CD4-positive, alpha-beta T cell treated with Interleukin-10 for 1 hour (primary cell): ENCODE measurements at places on chromosomes 6 and 20.

GRCh38 chr20:49478754-49479689 lies 3.4 kb downstream of the KCNB1 start:
- no peak for DNase-seq

- DNase-seq = no peak
Observed at GRCh38 chr20:4324611-4325243, 309.4 kb upstream of the RNF24 start.

- DNase-seq = no peak
Observed at GRCh38 chr6:15573384-15573783, 89.4 kb downstream of the DTNBP1 start.

DNA sequence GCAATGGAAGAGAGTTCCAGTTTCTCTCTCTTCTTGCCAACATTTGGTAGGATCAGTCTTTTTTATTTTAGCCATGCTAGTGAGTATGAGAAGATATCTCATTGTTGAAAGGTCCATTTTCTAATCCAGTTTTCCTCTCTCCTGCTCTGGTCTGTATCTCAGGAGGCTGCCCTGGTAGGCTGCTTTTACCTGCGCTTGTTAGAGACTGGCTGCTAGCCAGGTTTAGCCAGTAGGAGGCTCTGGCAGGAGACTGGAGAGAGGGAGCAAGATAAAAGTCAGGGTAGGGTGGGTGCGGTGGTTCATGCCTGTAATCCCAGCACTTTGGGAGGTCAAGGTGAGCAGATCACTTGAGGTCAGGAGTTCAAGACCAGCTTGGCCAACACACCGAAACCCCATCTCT lies 68.6 kb upstream of the FOXP4 start:
- no peak for DNase-seq

GRCh38 chr6:113719064-113719463 lies 138.1 kb upstream of the MARCKS start:
- DNase-seq = no peak

GRCh38 chr6:55729665-55730064 lies 145.7 kb downstream of the BMP5 start:
- no peak for DNase-seq

GRCh38 chr6:68197356-68197755 lies 437.7 kb upstream of the ADGRB3 start:
- DNase-seq = no peak

DNA sequence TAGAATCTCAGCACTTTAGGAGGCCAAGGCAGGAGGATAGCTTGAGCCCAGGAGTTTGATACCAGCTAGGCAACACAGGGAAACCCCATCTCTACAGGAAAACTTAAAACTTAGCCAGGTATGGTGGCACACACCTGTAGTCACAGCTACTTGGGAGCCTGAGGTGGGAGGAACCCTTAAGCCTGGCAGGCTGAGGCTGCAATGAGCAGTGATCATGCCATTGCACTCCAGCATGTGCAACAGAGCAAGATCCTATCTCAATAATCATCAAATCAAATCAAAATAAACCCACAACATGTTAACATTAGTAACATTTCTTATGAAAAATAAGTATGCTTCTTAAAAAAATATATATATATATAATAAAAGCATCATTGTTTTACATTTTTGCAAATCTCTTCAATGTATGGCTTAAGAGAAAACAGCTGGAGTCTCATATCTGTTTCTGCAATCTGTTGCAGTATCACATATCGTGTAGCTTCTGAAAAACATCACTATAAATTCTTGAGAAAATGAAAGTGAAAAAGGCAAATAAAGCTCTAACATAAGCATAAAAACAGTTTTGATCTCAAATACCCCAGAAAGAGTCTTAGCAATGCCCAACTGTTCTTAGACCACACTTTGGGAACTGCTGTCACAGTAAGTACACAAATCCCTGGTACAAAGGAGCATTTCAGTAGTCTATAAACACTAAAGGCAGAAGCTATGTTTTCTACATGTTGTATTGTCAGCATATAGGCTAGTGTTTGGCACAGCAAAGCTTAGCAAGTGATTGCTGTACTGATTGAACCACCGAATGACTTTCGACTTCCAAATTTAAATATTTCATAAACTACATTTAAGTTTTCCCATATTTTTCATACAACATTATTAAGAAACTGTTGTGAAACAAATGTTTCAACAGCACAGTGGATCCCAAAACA lies 8.0 kb downstream of the MMUT start:
- no peak for DNase-seq

DNA sequence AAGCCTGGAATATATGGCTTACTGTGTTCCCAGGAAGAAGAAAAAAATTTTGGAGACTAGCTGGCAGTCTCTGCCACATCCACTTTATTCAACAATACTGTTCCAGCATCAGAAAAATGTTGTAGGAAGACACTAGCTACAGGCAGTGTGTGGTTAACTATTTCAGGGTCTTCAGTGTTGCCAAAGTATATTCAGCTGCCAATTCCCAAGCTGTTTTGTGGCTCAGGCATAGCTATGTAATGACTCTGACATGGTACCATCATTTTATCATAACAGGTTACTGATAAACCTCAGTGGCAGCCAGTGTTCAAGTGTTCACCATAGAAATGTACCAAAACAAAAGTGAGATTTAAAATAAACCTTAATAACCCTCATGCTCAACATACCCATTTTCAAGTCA lies 503.1 kb downstream of the ADGRB3 start:
- DNase-seq = no peak

- DNase-seq = no peak
Observed at GRCh38 chr6:38168699-38169098, 349.2 kb downstream of the ZFAND3 start.

DNA sequence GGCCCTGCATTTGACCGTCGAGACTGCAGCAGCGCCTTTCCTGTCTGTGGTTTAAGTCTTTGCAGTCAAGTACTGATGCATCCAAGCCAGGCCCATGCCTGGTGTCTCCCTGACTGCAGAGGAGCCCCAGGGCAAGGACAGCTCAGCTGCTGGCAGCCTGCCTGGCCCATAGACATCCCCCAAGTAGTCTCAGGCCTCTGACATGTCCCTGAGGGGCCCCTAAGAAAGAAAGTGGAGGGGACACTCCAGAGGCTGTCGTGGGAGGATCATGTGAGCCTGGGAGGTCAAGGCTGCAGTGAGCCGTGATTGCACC lies 18.0 kb downstream of the HRH3 start:
- DNase-seq = no peak

DNA sequence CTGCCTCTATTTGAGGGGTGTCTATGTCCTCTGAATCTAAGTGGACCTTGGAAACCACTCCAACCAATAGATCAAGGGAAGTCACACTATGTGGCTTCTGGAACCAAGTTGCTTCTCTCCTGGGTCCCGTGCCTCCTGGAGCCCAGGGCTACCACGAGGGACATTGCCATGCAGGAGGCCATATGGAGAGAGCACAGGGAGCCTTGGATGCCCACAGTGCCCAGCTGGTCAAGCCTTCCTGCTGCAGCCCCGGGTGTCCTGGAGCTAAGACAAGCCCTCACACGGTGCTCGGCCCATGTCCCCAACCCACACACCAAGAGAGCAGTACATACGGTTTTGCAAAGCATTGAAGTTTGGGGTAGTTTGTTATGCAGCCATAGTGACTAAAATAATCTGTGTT lies 231.6 kb downstream of the SYNDIG1 start:
- no peak for DNase-seq

GRCh38 chr20:59782986-59783640 lies 150.3 kb downstream of the SYCP2 start:
- peak; percentile 3 for DNase-seq

DNA sequence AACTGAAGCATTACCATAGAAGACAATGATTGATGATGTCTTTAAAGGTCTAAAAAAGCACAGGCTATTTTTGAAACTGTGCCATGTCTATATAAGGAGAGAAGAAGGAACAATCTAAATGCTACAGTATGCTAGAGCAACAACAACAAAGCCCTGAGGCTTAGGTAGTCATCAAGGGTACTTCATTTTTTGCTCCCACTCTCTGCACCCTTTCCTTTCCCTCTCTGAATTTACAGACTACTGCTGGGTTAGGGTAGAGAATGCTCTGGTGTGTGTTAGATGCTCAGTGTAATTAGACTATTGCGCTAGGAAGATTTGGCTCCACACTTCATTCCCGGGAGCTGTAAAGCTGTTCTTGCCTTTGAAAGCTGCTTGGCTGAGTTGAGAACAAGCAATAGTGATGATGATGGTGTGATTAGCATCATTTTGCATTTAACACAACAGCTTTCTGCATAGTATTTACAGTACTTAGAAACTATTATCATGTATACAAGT lies 1262.5 kb upstream of the CITED2 start:
- no peak for DNase-seq

DNA sequence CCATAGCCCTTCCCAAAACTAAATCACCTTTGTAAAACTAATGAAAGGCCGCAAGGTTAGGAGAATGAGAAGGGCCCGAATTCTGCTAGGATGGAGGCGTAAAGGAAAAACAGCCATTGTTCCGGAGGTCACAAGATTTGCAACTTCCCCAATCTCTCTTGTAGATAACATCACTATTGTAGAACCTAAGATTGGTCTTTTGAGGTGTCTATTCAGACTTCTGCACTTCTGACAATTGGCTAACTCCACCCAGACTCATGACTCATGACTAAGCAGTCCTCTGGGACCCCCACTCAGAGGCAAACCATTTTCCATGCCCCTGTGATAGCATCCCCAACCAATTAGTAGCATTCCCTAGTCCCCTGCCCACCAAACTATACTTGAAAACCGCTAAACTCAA lies 210.5 kb upstream of the SHLD1 start:
- no peak for DNase-seq

DNA sequence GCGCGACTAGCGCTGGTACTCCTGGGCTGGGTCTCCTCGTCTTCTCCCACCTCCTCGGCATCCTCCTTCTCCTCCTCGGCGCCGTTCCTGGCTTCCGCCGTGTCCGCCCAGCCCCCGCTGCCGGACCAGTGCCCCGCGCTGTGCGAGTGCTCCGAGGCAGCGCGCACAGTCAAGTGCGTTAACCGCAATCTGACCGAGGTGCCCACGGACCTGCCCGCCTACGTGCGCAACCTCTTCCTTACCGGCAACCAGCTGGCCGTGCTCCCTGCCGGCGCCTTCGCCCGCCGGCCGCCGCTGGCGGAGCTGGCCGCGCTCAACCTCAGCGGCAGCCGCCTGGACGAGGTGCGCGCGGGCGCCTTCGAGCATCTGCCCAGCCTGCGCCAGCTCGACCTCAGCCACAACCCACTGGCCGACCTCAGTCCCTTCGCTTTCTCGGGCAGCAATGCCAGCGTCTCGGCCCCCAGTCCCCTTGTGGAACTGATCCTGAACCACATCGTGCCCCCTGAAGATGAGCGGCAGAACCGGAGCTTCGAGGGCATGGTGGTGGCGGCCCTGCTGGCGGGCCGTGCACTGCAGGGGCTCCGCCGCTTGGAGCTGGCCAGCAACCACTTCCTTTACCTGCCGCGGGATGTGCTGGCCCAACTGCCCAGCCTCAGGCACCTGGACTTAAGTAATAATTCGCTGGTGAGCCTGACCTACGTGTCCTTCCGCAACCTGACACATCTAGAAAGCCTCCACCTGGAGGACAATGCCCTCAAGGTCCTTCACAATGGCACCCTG lies 1.6 kb downstream of the TPBG start:
- DNase-seq = no peak

DNA sequence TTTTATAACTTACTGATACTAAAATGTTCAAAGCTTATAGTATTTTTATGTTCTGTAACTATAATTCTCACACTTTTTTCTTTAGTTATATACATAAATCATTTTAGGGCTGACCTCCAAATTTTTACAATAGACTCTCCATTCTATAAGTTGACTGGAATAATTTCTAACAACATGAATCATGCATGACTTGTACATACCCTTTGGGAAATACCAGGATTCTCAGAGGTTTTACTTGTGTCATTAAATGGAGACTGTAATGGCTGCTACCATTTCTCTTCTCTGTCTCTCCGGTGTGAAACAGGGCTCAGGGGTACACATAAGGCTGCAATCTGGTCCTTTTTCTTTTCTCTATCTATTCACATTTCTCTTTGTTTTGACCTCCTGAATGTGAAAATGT lies 222.2 kb upstream of the FLRT3 start:
- no peak for DNase-seq

GRCh38 chr20:37956107-37956585 lies 53.2 kb downstream of the VSTM2L start:
- no peak for DNase-seq

DNA sequence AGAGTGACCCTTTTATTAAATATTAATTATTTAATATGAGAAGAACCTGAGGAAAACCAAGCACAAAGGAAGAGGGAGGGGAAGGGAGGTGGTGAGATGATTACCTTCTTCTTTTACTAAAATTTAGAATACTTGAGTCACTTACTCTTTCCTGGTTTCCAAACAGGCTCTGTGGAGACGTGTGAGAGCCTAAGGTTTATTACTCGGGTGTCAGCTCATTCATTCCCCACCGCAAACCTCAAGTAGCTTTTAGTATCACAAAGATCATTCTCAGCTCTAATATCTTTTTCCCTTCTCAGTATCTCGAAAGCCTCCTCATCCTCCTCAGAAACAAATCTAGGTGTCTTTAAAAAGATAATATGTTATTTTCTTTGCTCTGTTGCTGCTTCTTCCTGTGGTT lies 497.2 kb upstream of the JARID2 start:
- no peak for DNase-seq

DNA sequence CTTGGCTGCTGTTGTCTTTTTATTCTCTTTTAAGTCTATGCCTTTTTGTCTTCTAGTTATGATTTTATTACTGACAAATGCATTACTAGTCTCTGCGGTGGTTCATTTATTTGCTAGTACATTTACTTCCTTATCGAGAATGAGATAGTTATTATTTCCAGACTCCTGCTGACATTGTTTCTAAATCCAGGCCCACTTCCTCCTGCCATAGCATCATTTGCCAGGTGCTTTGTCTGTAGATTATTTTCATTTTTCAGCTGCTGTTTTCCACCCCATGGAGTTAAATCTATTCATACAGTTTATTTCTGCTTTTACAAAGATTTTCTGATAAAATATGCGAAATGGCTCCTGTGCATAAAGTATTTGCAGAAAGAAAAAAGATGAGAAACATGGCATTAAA lies 459.7 kb downstream of the MMUT start:
- no peak for DNase-seq

DNA sequence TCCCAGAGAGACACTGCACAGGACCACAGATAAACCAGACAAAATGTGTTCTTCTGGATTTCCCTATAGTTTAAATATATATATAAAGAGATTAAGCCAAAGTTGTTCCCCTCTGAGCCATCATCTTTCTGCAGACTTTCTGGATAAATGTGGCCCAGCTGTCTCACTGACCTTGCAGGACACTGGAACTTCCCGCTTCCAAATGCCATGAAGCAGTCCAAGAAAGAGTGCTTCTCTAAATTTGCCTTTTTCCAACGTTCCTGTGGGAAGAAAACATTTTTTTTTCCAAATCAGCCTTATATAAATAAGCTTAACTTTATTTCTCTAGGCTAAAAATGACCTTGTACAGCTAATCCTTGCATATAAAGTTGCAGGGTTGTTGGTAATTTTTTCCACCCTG lies 65.7 kb downstream of the CYP39A1 start:
- no peak for DNase-seq

- DNase-seq = no peak
Observed at GRCh38 chr6:129644567-129645015, 65.4 kb downstream of the ARHGAP18 start.

- DNase-seq = no peak
Observed at GRCh38 chr6:46080111-46080510, 49.7 kb upstream of the ENPP4 start.

- no peak for DNase-seq
Observed at GRCh38 chr6:123402052-123402451, 234.7 kb downstream of the TRDN start.

GRCh38 chr6:160172704-160173103 lies 51.1 kb downstream of the SLC22A1 start:
- no peak for DNase-seq
